ENCODE measurements at places on chromosomes 7 and 10. TPM values are rescaled to one million over a fixed set of nuclear protein-coding genes. Genes with fewer than 3 reads are reported as not detected.

SPDYE8 gene
- total RNA-seq = not detected

SLC26A4 gene
- 0.99 TPM for total RNA-seq

CABCOCO1 gene
- not detected for total RNA-seq

PPP1R17 gene
- not detected for total RNA-seq
